ENCODE measurements at places on chromosomes 13 and 19.

DNA sequence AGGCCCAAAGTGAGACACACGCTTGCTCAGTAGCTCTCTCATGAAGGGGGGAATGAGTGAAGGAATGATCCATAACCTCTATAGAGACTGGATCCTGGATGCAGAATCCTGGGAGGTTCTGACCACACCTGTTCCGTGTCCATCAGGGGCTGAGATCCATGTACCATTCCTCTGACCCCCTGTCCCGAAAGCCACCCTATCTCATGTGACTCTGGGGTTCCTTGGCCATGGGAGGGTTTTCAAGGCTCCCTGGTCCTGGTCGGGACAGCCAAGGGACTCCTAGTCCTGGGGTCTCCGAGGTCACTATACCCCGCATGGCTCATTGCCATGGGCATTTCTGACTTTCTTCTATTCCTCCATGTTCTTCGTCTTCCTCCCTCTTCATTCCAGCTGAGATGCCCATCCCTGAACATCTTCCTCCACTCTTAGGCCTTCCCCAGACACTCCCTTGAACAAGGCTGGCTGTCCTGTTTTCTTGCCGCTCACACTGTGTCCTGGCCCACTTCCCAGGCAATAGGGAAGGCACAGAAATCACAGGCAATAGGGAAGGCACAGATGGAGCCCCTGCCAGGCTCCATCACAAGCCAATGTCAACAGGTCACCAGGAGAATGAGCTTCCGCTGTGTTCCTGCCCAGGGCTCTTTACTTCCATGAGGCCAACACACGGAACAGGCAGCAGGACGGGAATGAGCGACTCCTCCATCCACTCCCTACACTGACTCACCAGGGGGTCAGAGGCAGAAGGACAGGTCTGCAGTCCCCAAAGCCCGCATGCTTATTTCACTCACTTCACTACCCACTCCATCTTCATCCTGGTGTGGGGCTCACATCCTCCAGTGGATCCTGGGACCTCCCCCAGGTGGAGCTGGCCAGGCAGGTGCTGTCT, 3.2 kb downstream of the CEACAM5 start:
- no peak for DNase-seq

DNA sequence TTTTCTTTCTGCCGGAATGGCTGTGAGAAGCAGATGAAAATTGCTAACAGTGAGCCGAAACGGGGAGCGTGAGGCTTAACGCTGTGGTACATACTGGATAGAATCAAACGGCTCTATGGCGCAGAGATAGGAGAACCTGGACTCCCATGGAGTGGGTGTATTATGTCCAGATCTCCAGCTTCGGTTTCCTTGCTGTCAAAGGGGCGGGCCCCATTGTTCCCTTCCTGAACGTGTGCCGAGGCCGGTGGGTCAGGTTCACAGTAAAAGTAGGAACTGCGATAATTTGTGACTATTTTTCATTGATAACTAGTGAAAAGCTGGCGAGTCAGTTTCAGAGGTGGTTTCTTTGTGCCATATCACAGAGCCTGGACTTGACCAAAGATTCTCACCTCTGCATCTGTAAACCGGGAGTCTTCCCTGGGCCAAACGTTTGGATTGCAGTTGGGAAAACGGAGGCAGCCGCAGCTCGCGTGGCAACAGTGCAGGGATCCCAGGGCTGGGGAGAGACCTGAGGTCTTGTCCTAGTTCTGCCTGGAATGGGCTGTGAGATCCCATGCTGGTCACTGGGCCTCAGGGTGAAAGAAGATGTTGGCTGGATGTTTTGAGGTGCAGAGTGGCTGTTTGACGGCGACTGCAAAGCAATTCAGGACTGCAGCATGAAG, 752 bp downstream of the RPL18A start:
- DNase-seq, result no peak

- peak; percentile 58 for DNase-seq
Measured at GRCh38 chr13:42041684-42042035, 6.8 kb upstream of the DGKH start.

DNA sequence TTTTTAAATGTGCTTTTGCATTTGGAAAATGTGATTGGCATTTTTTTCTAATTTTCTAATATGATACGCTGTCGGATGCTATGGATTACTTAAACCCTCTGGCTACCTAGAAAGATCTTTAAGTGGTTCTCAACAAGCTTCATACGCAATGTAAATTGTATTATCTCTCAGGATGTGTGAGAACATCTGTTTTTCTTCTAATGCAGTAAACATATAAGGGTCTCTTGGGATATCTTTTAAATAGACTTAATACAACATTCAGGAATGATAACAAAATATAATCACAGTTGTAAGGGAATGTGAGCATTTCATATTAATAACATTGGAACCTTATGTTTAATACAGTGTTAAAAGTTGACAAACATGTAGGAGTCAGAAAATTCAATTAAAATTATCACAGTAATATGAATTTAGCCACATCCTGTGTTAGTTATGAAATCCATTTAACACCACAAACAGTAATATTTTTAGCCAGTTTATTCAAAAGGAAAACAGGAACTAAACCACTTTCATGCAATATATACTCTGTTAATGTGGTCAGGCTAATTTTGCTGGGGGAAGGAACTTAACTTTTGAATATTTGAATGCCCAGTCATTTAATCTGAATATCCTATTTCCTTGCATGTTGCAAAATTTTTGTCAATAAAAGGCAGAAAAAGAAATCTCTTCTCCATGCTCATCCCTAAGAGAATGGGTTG, 15.0 kb upstream of the ALOX5AP start:
- no peak for DNase-seq

DNA sequence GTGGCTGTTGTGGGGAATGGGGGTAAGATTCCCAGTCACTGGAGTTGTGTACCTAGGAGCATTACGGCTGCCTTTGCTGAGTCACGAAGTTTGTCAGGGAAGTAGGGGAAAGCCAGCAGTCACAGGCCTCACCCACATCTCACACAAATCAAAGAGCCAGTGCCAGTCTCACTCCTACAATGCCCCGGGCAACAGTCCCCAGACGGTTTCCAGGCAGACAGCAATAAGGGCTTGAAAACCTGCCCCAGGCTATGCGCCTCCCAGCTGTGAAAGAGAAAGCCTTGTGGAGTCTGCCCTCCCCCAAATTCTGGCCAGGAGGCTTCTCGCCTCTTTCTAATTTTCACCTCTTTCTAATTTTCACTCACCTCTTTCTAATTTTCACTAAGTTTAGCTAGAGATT, 142.3 kb upstream of the EDNRB start:
- no peak for DNase-seq

GRCh38 chr13:60093425-60094019, 70.2 kb downstream of the DIAPH3 start:
- no peak for DNase-seq

DNA sequence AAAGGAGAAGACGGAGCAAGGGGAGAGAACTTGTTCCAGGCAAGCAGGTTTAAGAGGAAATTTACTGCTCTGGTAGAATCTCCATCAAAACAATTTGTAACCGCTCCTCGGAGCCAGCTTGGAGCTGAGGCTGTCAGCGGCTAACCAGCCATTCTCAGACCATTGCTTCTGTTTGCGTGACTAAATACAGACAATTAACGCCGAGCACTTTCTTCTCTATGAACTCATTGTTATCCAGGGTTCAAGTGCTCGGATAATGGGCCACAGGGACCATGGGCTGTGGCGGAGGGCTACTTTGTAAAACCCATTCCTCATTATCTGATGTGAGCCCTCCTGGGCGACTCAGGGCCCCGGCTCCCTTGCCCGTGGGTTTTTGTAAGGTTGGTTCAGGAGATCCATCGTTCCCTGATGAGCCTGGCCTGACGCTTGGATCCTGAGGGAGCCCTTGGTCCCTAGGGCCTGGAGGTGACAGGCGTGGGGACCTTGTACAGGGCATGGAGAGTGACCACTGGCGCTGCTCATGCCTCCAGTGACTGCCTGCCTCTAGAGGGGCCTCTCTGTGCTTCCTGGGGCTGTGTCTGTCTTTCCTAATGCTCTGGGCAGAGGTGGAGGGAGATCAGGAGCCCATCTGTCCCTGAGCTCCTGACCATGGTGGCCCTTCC, 61.5 kb upstream of the ZNF536 start:
- no peak for DNase-seq

All from left cardiac atrium (tissue), 4 donors.